Activated naive CD4-positive, alpha-beta T cell treated with anti-CD3 and anti-CD28 coated beads for 36 hours (primary cell): ENCODE measurements at places on chromosomes 3 and 15.

DNA sequence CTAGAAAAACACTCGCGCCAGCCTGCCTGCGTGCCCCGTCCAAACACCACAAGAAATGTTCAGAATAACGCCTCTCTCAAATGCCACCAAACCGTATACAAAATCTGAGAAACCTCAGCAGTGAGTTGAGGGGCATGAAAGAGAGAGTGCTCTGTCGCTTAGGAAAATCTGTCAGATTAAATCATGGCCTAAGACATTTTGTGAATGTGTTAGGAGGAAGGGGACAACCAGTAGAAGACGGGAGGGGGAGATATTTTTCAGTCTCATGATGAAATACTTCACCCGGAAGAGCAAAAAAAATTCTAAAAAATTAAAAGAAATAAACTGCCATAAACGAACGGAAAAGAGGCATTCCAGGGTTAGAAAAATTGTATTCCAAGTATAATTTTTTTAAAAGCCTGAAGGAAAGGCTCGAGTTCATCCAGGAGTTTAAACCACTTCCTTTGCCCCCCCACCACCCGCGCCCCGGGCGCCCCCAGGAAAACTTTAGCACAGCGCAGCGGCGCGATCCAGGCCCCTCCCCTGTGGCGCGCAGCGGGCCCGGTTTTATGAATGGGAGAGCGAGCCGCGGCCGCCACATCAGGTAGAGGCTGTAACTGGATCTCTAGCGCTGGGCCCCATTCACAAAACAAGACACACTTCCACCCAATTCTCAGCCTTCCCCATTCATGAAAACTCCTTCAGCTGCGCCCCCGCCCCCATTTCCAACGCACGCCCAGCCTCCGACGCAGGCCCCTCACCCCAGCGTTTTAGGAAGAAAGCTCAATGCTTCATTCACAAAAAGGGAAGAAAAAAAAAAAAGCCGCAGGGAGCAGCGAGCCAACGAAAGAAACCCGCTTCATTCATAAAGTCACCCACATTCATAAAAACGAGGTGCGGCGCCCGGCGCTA lies 1.4 kb downstream of the ETV5 start:
- peak; percentile 64 for DNase-seq

DNA sequence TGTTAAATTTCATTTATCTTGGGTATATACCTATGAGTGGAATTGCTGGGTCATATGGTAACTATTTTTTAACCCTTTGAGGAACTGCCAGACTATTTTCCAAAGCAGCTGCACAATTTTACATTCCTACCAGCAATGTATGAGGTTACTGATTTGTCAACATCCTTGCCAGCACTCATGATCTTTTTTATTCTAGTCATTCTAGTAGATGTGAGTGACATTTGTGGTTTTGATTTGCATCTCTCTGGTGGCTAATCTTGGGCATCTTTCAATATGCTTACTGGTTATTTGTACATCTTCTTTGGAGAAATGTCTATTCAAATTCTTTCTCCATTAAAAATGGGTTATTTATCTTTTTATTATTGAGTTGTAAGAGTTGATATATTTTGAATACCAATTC lies 21.3 kb upstream of the LRRC58 start:
- no peak for DNase-seq

DNA sequence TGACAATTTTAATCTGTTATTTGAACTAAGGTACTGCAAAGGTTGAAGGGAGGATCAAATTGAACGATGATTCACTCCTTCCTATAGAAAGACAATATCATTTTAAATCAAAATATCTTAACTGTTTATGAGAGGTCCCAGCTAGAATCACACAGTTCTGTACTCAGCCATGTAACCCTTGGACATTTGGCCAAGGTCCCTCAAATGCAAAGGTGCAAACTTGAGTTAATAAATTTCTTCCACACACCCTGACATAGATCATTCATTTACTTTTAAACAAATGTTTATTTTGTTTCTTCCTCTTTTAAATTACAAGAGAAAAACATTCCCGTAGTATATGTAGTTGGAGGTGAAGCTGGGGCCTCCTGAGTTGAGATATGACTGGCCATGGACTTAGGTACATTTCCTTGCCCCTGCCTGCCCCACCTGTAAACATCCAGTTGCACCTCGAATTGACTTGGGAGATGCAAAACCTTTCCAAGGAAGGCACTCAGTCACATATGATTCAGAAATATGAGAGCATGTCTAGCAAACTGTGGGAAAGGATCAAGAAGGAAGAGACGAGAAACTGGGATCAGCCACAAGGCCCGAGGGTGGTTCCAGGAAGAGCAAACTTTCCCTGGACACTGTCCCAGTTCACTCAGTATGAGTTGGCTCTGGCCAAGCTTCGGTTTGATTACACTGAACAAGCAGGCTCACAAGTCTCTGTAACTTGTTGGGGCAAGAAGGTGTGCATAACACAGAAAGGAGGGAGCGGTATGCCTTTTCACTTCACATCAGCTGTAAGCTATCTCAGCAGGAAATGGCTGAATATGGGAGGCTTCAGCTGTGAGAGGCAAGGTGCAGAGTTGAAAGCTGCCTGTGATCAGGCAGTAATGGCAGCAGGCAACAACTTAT lies 6.7 kb downstream of the TNFSF10 start:
- peak; percentile 65 for DNase-seq

GRCh38 chr3:14925729-14926591 lies 21.4 kb upstream of the NR2C2 start:
- peak; percentile 59 for DNase-seq

- no peak for DNase-seq
Observed at GRCh38 chr15:91219206-91219605, 119.1 kb downstream of the SV2B start.

GRCh38 chr15:88513195-88513594 lies 33.3 kb downstream of the DET1 start:
- DNase-seq, result no peak

DNA sequence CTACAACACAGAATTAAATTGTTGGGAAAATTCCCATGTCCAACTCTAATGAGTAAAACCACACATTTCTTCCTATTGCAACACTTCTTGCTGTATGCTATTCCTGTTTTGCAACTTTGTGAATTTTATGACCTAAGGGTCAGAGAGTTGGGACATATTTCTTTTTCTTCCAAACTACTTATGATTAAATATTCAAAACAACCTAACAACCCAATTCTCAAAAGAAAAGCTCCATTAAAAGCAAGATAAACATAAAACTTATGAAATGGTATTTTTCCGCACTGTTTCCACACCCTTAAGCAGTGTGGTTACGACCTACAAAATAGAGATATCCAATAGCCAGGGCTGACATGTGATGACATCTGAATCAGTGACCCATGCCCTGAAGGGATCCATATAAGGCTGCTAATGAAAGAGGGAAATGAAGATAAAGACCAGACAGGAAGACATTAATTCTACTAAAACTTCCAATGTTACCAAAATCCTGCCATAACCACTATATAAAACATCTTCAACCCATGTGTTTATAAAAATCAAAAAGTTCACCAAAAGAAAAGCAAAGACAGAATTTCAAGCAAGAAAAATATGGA lies 45.6 kb downstream of the DMXL2 start:
- DNase-seq, result no peak

- peak; percentile 47 for DNase-seq
Observed at GRCh38 chr3:194485881-194486539, 792 bp downstream of the ATP13A3 start.

GRCh38 chr15:68479406-68479805 lies 47.4 kb upstream of the ITGA11 start:
- DNase-seq, result no peak

GRCh38 chr15:73051391-73051806 lies 864 bp upstream of the NEO1 start:
- peak; percentile 8 for DNase-seq

DNA sequence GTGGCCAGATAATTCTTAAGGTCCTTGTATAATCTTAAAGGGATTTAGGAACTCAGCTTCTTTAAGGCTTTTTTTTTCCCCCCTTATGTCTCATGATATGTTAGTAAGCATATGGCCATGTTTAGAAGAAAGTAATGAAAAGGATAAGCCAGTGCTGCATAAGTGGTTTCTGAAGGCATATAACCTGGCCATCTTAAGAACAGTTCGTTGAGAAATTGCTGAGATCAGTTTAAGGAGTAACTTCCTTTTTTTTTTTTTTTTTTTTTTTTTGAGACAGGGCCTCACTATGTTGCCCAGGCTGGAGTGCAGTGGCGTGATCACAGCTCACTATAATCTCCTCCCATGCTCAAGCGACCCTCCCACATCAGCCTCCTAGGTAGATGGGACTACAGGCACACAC lies 51.7 kb downstream of the UBE2E2 start:
- no peak for DNase-seq

DNA sequence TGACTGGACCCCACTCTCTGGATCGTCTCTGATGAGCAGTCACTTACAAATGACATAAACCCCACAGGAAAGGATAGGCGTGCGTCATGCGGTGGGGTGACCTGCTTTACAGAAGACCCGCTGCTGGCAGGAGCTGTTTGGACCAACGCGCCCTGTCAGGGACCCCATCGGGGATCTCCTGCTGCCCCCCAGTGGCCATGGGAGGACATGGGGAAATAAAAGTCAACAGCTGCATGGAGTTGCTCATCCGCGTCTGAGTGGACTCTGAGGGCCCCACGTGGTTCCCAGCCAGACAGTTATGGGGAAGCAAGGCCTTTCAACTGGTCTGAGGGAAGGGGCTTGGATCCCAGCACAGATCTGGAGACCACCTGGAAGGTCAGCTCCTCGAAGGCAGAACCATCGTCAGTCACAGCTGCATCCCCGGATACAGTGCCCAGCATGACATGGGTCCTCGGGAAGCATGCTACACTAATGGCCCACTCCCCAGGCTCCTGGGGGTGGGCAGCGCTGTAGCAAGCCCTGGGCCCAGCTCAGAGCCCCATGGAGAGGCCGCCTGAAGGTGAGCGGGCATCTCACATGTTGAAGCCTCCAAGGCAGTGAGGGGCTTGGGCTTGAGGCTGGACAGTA lies 32.1 kb downstream of the PTH1R start:
- DNase-seq, result peak; percentile 91

GRCh38 chr3:15287565-15288330 lies 44.6 kb downstream of the SH3BP5 start:
- no peak for DNase-seq

DNA sequence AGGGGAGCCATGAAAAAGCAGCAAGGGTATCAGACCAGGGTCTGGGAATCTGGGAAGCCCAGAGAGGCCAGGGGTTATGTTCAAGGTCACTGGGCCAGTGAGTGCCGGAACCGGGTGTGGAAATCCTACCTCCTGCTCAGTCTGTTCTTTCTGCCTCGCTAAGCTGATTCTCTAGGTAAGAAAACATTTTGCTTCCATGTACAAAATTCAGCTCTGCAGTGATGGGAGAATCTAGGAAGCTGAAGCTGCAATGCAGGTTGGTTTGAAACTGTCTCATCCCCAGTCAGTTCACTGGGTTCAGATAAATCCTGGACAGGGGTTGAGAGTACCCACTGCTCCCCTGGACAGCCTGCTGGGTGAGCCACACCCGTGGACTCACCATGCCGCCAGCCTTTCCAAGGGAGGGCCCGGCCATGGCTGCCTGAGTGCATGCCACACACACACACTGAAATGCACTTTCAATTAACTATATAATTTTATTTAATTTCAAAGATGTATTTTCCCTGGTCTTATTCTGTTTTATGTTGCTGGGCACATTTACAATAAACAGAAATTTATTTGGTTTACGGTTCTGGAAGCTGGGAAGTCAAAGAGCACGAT lies 108.4 kb downstream of the CORO2B start:
- no peak for DNase-seq

GRCh38 chr15:29618586-29618985 lies 203.7 kb downstream of the TJP1 start:
- DNase-seq, result no peak

GRCh38 chr15:84778194-84778593 lies 29.8 kb downstream of the ZNF592 start:
- DNase-seq, result no peak

DNA sequence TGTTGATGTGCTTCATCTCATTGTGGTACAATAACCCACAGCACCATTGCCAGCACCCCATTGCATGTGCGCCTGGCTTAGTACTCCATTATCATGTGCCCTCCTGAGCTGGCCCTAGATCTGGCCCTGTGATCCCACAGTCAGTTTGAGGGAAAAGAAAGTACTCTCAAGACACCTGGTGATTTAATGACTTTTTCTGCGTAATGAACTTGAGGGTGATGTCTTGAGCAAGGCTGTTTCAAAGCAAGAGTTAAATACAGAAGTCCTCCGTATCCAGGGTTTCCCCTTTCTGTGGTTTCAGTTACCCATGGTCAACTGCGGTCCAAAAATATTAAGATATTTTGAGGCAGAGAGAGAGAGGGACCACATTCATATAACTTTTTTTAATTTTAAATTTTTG lies 16.3 kb downstream of the C3orf20 start:
- no peak for DNase-seq

DNA sequence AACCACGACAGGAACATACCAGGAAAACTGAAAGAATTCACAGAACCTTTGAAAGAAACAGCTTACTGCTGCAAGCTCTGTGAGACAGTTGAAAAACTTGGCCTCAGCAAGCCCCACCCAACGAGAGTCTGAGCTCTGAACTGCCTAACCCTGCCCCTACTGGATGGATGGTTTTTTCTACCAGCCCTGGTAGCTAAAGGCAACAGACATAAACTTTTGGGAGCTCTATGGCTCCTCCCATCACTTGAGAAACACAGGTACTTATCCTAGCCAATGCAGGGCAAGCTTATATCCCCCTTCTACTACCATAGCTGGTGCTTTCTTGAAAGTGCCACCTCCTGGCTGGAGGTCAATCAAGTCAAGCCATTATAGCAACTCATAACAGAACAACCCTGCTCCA lies 471.8 kb downstream of the GRM7 start:
- DNase-seq, result no peak

- no peak for DNase-seq
Observed at GRCh38 chr15:64739577-64740143, 35.7 kb downstream of the RBPMS2 start.

GRCh38 chr3:189393598-189393997 lies 221.8 kb downstream of the TPRG1 start:
- no peak for DNase-seq

DNA sequence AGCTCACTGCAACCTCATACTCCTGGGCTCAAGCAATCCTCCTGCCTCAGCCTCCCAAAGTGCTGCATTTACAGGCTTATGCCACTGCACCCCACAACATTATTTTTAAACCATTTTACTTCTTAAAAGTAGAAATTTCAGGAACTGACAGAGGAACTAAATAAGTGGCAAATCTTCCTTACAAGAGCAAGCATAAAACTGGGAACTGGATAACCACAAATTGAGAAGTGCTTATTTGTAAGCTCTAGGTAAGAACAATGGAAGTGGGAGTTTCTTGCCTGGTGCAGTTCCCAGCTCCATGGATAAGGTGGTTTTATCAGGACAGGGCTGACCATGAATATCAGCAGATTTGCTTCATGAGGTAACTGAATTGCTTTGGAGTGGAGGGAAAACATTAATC lies 655.2 kb downstream of the DIPK2A start:
- DNase-seq, result no peak

DNA sequence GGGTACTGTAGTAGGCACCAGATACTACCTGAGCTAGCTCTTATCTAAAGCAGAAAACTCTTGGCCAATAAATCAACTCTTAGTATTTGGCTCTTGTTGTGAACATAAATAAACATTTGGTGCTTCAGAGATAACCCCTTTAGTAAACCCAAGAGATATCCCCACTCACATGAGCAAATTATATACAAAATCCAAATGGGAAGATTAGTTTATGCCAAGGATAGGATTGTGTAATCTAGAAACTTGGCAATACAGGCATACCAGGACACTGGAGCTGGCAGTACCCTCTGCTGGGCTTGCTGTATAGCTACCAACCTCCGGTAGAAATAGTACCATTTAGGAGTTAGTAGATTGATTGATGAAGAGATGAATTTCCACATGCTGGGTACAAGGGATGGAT lies 127.0 kb downstream of the LIPC start:
- no peak for DNase-seq

- no peak for DNase-seq
Observed at GRCh38 chr3:118968111-118968510, 66.5 kb downstream of the IGSF11 start.

- no peak for DNase-seq
Observed at GRCh38 chr3:22621205-22621809, 581.8 kb upstream of the UBE2E2 start.
